CD4-positive, CD25-positive, alpha-beta regulatory T cell (primary cell): ENCODE measurements at places on chromosomes 2 and 18.

- no peak for DNase-seq
Observed at GRCh38 chr2:43207553-43208300, 18.7 kb downstream of the ZFP36L2 start.

- no peak for DNase-seq
Observed at GRCh38 chr2:96665083-96665569, 22.6 kb downstream of the FER1L5 start.

DNA sequence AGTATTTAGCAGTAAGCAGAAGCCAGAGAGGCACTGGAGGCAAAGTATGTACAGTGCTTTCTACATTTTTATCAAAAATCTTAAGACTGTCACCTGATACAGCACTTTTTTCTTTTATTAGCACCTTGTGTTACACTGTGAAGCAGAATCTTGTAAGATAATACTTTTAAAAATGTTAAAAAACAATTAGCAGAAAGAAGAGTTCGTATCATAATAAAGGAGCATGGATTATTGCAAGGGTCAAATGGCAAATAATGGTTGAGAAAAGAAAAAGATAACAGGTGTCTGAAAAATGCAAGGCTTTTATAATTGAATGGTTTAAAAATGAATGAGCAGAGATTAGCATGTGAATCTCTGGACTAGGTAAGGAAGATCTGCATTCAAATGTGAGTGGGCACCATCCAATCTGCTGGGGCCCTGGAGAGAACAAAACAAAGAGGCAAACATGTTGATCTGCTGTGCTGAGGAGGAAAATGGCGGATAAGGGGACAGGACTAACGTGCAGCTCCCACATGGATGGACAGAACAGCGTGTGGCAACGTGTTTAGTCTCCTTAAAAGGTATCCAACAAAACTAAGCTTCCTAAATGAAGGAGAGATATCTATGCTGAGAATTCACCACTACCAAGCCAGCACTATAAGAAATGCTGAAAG, 9.5 kb downstream of the CEBPZOS start:
- DNase-seq: no peak

GRCh38 chr2:125560855-125561254, 1095.1 kb upstream of the GYPC start:
- no peak for DNase-seq

- DNase-seq: peak; percentile 8
Observed at GRCh38 chr2:106205488-106205887, 11.4 kb upstream of the UXS1 start.

DNA sequence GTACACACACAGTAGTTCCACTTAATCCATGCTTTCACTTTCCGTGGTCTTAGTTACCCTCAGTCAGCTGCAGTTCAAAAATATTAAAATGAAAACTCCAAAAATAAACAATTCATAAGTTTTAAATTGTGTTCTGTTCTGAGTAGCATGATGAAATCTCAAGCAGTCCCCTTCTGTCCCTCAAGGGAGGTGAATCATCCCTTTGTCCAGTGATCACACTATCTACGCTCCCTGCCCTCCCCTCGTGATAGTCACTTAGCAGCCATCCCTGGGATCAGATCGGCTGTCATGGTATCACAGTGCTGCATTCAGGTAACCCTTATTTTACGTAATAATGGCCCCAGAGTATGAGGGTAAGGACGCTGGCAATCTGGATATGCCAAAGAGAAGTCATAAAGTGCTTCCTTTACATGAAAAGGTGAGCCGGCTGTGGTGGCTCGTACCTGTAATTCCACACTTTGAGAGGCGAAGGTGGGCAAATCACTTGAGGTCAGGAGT, 5.8 kb upstream of the RTN4 start:
- DNase-seq: no peak
